NCI-H1105 treated with DMSO at 0.1 percent for 48 hours (cell line): ENCODE measurements at places on chromosomes 6 and 20.

DNA sequence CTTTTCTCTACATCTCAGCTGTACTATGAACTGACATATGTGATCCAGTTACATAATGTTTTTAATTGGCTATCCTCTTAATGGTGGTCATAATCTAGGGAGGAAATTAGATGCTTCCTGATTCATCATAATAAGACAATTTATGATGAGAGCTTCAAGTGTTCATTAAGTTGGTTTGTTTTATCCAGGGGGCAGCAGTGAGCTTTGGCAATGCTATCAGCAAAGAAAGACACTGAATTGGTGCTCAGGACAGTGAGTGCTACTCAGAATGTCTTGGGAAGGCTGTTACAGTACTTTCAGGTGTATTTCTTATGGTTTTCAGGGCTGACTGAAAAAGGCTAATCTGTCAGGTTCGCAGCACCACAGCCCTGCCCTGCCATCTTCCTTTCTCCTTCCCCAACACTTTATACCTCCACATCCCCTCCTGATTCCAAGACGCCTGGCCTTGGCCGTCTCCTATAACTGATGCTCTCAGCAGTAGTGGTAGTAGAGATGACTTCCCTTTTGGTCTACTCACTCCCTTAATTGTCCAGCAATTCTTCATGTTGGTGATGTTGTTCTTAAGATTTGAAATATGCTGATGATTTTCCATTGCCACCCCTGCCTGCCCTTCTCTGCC, 67.0 kb upstream of the TNFAIP3 start:
- DNase-seq: peak; percentile 72

- no peak for DNase-seq
Measured at GRCh38 chr6:10341605-10342004, 73.3 kb downstream of the TFAP2A start.

GRCh38 chr20:43567477-43567876, 8.7 kb downstream of the SGK2 start:
- DNase-seq: no peak

DNA sequence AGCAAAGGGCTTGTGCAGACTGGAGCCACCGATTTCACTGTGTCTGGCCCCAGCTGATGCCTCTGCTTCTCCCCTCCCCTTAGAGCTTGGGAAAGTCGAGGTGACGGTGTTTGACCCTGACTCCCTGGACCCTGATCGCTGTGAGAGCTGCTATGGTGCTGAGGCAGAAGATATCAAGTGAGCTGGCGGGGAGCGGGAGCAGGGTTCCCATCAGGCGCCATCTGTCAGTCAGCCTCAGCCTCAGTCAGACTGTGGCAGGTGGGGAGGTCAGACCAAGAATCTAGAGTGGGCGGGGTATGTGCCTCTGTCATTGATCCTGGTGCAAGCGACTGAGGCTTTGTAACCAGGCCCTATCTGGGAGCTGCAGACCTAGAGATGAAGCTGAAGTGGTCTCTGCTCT, 5.5 kb downstream of the ERGIC3 start:
- DNase-seq: no peak

DNA sequence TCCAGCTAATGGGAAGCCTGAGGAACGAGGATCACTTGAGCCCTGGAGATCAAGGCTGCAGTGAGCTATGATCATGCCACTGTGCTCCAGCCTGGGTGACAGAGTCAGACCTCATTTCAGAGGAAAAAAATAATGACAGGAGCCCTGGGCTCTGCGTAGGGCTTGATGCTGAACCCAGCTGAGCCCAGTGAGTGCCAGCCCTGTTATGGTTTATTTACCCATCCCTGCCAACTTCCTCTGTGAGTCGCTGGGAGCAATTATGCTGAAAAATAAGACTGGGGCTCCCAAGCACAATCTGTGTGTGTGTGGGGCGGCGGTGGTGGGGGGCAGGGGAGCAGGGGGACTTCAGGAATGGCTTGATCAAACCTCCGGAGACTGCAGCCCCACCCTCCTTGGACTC, 75.9 kb upstream of the PMEPA1 start:
- DNase-seq: no peak

DNA sequence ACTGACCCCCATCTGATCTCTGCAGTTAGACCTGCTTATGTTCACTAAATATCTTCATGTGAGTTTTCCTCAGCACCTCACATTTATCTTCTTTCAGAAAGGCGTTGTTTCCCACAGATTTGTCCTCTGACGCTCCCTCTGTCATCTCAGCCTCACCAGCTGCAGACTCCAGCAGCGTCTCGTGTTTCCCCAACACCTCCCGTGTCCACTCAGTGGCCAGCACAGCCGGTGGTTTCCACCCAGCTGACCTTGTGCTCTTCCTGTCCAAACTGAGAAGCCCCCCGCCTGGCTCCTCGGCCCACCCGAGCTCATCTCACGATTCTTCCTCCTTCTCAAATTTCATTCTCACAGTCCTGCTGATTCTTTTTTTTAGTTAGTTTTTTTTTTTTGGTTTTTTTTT, 12.5 kb downstream of the ERMARD start:
- DNase-seq: no peak
